Activated CD8-positive, alpha-beta memory T cell treated with anti-CD3 and anti-CD28 coated beads for 36 hours (primary cell): ENCODE measurements at places on chromosomes 4 and X. TPM values are rescaled to one million over a fixed set of nuclear protein-coding genes. Genes with fewer than 3 reads are reported as not detected.

The EXOSC9 gene
- total RNA-seq = 77.6 TPM

The HCFC1 gene
- 142 TPM for total RNA-seq

The PABPC5 gene
- total RNA-seq = not detected

The PDGFRA gene
- total RNA-seq = not detected

The CLOCK gene
- 20.0 TPM for total RNA-seq

The RGN gene
- not detected for total RNA-seq

The CLTRN gene
- total RNA-seq = 0.67 TPM

The LDB2 gene
- not detected for total RNA-seq

The SHISA3 gene
- 0.08 TPM for total RNA-seq

The HERC6 gene
- total RNA-seq = 1.1 TPM

The MAGT1 gene
- 42.3 TPM for total RNA-seq

The PDLIM3 gene
- total RNA-seq = not detected

The MAGEB2 gene
- not detected for total RNA-seq
